ENCODE measurements at places on chromosomes 16 and 17.

- DNase-seq = no peak
These were observed 27.0 kb upstream of the SMURF2 start for GRCh38 chr17:64689106-64689505.

DNA sequence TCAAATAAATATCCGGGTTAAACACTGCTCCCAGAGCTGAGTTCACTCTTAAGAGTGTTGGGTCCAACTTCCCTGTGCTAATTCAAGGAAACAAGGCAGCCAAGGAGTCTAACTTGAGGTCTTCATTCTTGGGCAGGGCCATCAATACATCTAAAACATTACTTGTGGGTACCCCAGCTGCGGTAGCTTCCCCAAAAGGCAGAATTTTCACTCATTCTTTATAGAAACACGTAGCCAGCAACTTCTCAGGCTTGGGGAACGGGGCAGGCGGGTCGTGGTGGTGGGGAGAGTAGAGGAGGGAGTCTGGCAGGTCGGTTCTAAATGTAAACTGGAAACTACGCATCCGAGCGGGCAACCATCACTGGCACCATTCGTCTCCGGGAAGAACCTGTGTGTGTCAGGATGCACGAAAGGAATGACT lies 666 bp upstream of the METTL9 start:
- peak; percentile 42 for DNase-seq

GRCh38 chr16:15033309-15033707 lies 22.6 kb downstream of the NTAN1 start:
- DNase-seq = no peak

GRCh38 chr16:24013864-24014645 lies 178.3 kb downstream of the PRKCB start:
- peak; percentile 16 for DNase-seq

GRCh38 chr17:55735731-55736405 lies 13.2 kb upstream of the TMEM100 start:
- DNase-seq = no peak

- no peak for DNase-seq
These were observed 118.0 kb upstream of the PLCG2 start for GRCh38 chr16:81661082-81661481.

DNA sequence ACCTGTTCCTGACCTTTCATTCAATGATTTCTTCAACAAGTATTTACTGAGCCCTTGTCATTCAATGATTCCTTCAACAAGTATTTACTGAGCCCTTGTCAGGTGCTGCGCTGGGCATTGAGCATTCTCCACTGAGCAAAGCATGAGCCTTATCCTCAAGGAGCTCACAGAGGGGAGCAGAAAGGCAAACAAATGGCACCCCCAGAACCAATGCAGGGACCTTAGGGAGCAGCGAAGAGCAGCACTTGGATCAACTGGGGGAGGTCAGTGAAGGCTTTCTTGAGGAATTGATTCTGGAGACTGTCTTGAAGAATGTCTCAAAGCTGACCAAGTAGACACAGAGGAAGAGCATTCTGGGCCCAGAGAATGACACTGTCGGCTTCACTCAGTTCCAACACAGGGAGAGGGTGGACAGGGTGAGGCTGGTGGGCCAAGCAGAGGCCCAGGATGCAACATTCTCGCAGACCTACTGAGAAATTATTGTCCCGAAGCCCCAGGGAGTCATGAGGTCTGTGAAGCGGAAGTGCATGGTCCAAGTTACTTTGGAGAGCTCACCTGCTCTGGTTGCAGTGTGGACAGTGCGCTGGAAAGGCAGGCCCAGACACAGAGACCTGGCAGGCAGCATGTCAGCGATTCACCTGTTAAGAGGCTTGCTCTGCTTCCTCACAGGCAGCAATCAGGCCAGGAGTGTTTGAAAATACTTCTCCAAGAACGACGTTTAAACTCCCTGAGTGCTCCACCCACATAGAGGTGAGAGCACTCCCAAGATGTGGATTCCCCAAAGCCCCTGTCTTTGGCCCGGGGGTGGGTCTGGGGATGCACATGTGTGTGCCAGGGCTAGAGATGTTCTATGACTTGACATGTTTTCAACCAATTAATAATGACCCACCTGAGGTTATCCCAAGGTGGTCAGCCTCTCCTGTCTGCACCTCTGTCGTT lies 3.2 kb upstream of the MPO start:
- DNase-seq = no peak

DNA sequence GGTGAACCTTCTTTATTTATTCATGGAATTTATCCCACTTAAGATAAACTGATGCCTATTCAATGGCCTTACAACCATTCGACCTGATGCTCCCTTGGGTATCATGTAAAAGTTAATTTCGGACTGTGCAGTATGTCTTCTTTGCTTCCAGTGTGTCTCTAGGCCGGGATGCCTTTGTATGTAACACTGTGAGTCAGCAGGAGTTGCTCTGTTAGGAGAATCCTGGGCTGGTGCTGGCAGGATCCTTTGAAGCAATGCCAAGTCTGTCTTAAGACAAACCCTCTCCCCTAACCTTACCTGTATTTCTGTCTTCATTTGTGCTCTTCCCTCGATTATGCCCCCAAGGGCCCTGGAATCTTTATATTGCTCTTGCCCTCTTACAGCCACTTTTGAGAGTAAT lies 37.9 kb upstream of the ABCA8 start:
- no peak for DNase-seq
